ENCODE measurements at places on chromosomes 3 and 15.

DNA sequence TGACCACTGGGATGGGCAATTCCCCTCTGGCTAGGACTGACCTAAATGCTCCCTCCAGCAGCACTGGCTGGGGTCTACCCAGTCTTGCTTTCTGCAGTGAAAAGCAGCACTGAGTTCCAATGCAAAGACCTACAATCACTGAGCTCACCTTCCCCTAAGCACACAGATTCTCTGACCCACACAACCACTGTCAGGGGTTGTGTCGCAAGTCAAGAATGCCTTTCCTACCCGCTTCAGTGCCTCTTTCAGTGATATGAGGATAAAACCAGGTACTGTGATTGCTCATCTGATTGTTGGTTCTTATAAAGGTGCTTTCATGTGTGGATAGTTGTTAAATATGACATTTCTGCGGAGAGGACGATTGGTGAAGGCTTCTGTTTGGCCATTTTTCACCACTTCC, 345.6 kb downstream of the GAP43 start:
- no peak for DNase-seq

- no peak for DNase-seq
Measured at GRCh38 chr3:19596408-19596807, 337.6 kb downstream of the EFHB start.

GRCh38 chr3:123605789-123606234, 21.0 kb upstream of the HACD2 start:
- DNase-seq: no peak

GRCh38 chr3:149736175-149736952, 15.9 kb downstream of the COMMD2 start:
- no peak for DNase-seq

DNA sequence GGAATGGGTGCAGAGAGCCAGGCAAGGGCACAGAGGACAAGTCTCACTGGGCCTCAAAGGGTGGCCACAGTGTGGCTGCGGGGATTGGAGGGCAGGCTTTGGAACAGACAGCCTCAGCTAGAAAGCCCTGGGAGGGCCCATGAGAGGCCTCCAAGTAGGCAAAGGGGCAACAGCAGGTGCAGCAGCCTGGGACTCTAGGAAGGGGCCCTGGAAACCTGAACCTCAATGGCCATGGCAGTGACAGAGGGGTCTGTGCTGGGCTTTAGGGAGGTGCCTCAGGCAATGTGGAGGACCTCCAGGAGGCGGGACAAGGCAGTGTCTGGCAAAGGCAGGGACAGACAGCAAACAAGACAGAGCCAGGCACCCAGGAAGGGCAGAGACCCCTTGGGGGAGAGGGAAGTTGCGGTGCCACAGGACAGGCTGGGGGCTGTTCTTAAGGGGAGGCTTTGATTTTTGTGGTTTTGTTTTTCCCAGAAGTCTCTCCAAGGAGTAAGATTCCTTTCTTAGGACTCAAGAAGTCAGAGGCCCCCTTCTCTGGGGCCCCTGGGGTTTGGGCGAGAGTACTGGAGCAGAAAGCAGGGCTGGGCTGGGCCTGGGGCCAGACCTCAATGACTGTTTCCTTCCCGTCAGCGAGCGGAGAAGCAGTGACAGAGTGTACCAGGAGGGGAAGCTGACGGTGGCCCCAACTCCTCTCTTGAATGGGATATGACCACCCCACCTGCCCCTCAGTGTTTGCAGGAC, 9.7 kb downstream of the STOML1 start:
- peak; percentile 87 for DNase-seq

DNA sequence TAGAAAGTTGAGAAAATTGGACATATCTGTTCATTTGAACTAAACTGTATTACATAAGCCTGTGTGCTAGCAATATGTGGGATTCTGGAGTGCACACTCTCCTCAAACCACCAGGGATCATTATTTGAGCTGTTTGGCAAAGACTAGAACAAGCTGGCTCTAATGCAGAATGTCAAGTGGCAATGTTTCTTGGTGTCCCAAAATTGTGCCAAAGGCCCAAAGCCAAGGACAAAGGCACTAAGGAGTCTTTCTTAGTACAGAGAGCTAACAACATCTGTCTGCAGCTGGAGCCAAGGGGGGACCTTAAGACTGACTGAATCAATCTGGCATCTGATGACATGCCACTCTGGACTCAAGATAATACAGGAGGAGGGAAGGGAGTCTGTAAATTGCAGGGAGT, 76.7 kb upstream of the STRIT1 start:
- DNase-seq: no peak

DNA sequence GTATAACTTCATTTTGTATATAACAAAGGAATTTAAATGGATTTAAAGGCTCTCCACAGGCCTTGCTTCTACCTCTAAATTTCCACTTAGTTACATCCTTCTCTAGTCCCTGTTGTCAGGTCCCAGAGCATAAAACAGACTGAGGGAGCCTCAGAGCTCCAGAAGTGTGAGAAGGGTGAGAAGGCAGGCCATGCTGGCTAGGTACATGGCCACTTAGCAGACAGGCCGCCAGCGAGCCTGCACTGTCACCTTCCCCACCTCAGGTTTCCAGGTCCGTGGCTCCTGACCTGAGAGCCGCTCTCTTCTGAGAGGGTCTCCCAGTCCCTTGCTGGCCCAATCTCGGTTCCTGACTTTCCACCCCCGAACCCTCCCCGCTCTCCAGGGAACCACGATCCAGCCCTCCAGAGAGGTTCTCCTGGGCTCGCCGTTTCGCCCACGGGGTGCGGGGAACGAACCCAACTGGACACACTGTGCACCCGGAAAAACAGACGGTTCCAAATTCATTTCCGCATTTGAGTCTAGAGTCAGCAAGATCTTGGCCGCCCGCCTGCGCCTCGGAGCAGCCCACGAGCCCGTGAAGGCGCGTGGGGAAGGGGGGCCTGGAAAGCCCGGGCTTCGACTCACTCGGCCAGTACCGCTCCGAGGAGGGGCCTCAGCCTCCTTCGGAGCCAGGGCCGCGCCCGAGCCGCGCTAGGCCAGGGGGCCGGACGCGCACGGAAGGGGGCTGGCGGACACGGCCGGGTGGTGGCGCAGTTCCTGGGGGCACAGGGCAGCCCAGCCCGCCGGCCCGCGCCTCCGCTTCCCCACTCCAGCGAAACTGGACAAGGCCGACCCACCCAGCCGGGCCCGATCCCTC, 16.7 kb upstream of the SOX2 start:
- DNase-seq: no peak

DNA sequence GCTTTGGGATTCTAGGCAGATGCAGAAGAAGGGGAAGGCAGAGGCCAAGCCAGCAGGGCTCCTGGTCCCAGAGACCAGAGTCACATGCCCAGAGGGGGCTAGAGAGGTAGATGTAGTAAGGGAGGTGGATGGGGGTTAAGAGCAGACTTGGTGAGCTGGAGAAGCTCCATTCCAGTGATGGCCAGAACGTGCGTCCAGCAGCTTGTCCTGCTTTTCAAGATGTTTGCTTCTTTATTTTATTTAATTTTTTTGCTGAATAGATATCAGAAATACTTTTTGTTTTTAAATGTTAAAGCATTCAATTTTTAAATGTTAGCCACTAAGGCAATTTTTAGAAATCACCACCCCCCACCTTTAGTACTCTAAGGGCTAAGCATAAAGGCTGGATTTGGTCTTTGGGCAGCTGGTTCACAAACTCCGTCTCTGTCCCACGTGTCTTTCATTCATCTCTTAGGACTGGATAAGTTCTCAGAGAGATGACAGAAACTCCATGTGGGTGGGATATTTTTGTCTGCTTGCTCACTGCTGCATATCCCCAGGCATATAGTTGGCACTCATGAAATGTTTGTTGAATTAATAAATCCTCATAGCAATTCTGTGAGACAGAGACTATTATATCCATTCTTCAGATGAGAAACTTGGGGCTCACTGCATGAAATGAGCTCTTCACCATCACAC, 6.7 kb downstream of the COLQ start:
- DNase-seq: no peak

DNA sequence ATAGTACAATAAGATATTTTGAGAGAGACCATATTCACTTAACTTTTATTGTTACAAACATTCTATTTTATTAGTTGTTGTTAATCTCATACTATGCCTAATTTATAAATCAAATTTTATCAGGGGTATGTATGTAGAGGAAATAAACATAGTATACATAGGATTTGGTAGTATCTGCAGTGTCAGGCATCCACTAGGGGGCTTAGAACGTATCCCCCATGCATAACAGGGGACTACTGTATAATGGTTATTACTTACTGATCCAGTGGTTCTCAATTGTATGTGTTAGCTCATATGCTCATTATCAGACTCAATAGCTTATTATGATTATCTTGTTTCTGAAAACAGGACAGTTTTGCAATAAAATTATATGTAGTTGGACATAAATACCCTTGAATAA, 27.6 kb downstream of the CMC1 start:
- peak; percentile 27 for DNase-seq

- no peak for DNase-seq
Measured at GRCh38 chr3:4908433-4909156, 70.6 kb upstream of the BHLHE40 start.

DNA sequence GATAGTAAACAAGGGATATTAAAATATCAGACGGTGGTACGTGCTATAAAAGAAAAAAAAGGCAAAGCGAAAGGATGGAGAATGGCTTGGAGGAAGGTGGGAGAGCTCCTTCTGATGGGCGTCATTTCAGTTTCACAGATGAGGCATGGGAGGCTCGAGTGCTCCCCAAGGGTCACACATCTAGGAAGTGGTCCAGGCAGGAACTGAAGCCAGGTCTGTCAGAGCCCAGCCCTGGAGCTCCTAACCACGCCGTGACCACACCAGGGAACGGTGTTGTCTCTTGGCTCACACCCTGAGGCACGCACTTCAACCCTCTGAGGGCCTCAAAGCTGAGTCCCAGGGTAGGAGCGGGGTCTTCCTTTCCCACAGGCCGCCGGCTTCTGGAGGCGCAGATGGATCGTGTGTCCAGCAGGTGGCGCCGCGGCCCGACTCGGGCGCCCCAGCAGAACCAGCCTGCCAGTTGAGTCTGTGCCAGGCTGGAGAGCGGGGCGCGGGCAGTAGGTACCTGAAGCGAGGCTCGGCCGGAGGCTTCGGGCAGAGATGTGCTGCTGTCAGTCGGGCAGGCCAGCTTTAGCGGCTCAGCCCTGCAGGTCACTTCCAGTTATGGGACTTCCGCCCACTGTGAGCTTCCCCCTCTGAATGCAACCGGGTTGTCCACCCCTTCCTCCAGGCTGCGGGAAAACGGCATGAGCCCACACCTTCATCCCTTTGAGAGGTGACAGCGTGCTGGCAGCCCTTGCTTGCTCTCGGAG, 68.1 kb downstream of the SLC6A1 start:
- DNase-seq: peak; percentile 67

DNA sequence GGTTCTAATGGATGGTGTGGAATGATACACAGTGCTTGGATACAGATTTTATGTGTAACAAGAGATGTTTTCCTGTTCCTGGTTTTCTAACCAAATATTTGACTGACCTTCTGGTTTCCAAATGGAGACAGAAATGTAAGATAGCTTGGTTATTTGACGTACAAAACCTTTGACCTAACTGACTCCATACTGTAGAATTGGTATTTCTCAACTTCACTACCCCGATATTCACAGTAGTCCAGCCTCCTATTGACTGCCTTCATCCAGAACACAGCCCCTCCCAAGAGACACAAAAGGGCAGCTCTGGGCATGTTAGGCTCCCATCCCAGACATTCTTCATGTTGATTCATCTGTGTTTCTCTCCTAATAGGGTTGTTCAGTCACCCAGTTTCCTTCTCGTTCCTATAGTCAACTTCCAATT, 33.4 kb downstream of the MYO1E start:
- no peak for DNase-seq

DNA sequence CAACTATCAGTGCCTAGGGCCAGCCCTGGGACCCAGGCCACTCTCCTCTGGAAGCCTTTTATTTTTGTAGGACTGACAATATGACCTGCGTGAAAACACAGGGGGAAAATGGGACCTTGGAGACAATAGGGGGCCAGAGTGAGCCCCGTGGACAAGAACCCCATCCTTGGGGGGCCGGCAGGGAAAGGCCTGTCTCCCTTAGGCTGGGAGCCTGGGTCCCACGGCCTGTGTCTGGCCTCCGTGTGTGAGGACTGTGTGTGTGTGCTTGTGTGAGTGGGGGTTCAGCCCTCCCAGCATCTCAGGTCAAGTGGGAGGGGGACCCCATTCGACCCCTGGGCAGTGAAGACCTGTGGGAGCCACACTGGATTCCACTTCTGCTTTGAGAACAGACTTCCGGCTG, 53.3 kb downstream of the EXOG start:
- no peak for DNase-seq

- no peak for DNase-seq
Measured at GRCh38 chr3:180626844-180627243, 24.9 kb downstream of the TTC14 start.

DNA sequence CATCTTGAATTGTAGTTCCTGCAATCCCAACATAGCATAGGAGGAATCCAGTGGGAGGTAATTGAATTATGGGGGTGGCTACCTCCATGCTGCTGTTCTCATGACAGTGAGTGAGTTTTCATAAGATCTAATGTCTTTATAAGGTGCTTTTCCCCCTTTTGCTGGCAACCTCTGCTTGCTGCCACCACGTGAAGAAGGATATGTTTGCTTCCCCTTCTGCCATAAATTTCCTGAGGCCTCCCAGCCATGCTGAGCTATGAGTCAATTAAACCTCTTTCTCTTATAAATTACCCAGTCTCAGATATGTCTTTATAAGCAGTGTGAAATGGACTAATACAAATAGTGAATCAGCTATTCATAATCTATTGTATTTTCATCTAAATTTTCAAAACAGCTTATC, 537.3 kb downstream of the EPHA3 start:
- no peak for DNase-seq

- DNase-seq: no peak
Measured at GRCh38 chr3:27302891-27303290, 66.3 kb downstream of the NEK10 start.

DNA sequence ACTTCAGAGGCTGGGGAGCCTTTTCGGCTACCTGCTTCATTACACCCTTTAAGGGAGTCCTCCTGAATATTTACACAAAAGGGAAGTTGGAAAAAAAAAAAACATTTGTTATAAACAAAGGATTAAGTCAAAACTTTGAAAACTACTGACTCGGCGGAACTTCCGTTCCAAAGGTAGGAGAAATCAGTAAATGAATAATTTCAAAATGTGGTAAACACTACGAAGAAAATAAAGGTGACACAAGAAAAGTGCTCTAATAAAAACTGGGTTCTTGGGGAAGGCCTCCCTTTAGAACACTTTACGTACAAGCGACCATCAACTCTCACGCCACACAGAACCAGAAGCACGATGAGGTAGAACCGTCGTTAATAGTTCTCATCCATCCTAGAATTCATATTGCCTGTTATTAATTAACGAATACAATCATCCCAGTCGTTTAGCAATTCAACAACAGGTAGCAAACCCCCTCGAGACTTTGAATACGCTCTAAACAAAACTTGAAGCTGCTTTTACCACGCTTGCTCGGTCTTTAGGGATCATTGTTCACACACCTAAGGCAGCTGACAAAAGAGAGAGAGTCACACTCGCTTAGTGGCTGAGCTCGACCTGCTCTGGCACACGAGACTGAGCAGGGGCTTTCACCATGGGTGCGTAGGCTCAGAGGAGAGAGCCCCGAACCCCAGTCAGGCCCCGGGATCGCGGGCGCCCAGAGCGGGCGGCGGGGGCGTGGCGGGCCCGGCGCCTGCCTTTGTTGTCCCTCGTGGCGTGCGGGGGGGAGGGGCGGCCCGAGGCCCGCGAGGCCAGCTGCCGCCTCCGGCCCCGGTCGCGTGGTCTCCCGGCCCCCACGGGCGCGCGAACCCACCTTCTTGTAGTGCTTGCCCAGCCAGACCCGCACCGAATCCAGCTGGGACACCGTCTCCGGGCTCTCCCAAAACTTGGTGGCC, 680 bp downstream of the SMARCC1 start:
- DNase-seq: peak; percentile 72

- DNase-seq: no peak
Measured at GRCh38 chr3:45914362-45915058, 28.2 kb downstream of the CCR9 start.

- DNase-seq: no peak
Measured at GRCh38 chr3:72739531-72740466, 108.4 kb downstream of the SHQ1 start.
